Foreskin keratinocyte (primary cell): ENCODE measurements at places on chromosomes 12 and 14.
A peak's percentile ranks its signal among the peaks of the same experiment; 100 is the strongest.

DNA sequence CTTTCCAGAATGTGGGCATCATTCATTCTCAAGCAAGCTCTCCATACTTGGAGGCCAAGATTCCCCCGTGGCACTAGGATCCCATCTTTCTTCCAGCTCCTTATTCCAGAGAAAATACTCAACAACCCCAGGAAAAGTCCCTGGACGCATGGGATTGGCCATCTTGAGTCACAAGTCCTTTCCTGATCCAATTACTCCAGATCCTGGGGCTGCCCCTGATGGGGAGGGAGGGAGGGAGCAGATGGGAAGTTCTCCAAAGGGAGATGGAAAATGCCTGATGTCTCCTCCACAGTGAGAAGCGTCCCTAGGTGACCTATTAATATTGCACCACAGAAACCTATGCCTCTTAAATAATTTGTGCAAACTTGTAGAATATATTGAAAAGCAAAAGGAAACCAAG is 12.4 kb upstream of the KCNK13 start:
- no peak for DNase-seq

DNA sequence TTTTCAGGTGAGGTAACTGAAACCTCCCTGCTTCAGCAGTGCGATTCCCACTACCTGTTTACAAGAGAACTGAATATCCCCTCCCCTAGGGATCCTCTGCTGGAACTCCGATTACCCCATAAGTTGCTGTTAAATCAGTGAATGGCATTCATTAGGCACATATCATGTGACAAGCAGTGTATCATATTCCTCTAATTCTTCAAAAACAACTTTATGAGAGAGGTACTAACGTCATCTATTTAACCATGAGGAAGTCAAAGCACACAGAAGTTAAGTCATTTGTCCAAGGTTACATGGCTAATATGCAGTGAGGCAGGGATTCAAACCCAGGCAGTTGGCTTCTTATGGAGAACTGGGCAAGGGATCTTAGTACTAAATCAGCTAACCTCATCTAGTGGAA is 43.9 kb upstream of the PCED1B start:
- no peak for DNase-seq

DNA sequence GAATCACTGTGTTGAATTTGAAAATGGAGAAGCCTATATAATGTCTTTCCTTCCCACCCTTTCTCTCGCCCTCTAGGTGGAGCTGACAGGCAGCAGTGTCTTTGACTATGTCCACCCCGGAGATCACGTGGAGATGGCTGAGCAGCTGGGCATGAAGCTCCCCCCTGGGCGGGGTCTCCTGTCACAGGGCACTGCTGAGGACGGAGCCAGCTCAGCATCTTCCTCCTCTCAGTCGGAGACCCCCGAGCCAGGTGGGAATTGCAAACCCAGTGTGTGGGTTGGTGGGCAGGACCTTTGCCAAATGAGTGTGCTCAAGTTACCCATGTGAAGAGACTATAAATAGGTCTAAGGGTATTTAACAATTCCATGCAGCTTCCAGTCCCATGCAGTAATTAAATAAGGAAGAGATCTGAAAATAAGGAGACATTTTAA is 274.7 kb downstream of the EGLN3 start:
- DNase-seq = no peak

DNA sequence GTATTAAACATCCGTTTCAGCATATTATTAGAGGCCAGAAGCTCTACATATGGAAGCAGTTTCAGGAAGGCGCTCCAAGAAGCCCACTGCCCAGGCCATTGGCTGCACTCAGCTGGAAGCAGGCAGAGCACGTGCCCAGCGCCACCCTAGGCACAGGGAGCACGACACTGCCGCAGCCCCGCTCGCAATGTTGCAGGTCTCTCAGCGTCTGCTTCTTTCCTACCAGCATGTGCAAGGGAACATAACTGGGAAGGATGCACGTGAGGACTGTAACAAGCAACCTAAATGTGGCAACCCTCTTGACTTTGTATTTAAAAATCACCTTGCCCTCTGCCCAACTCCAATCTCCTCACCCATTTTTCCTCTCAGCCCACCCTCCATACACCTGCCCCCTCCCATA is 3.5 kb downstream of the TMEM132D start:
- no peak for DNase-seq

GRCh38 chr14:43356979-43357545 is 1150.0 kb downstream of the FSCB start:
- DNase-seq = no peak

DNA sequence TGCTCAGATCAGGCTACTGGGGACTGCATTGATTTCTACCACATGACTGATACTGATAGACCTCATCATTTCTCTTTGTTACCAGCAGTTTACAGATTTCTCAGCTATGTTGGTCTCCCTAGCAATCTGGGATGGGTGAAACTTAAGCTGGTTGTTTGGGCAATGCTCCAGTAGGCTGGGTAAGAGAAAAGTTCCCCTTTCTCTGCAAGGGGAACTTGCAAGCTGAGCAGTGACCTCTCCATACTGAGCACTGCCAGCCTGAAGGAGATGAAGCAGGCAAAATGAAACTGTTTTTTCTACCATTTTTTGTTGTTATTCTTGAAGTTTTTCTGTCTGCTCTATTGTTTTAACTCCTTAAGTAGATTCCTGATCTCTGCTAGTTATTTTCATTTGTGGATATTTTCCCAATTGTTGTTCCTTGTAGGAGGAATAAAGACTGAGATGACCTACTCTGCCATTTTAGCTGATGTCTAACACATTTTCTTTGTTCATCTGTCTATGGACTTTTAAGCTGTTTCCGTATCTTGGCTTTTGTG is 1.3 kb upstream of the OR4M1 start:
- DNase-seq = no peak

DNA sequence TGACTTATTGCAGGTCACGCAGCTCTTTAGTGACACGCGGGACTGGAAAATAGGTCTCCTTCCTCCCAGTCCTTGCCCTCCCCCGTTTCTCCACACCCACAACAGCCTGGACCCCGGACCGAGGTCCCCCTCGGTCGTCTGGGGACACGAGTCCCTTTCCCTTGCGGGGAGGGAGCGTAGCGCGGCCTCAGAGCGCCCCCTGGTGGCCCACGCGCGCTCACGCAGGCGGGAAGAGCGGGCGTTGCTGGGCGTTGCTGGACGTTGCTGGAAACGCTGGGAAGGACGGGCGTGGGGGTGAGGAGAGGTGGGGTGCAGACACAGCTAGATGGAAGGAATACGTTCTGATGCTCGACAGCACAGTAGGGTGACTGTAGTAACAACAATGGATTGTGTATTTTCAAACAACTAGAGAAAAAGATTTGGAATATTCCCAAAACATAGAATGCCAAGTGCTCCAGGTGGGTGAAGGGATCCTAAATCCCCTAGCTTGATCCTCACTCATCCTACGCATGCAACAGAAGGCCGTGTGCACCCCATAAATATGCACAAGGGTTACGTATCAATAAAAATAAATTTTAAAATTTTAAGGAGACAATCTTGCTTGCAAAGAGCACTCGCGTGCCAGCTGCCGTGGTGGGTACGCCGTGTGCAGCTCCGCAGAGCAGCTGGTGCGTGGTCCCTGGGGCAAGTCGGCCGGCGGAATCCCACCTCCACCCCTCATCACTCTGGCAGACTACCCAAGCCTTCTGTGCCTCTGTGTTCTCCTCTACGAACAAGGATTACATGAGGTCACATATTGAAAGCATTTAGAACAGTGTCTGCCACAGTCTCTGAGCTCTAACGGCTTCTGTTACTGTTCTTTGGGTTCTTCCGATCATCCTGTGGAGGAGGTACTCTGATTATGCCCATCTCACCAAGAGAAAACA is 87.4 kb downstream of the B4GALNT3 start:
- no peak for DNase-seq

DNA sequence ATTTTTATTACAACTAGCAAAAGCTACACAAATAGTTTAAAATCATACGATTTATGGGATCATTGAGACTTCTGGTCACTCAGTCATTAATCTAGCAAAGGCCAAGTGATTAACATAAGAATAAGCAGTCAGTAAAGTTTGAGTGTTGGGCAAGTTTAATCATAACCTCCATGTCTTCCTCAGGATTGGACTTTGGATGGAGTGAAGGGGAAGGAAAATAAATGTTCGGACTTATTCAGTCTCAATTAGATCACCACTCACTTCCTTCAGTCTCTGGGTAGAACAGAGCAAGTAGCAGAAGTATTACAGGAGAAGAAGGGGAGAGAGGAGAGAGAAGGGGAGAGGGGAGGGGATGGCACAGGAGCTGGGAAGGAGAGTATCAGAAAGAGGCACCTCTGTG is 31.4 kb downstream of the CPM start:
- DNase-seq = no peak

- no peak for DNase-seq
Measured at GRCh38 chr12:94997726-94998125, 5.8 kb downstream of the NDUFA12 start.

- DNase-seq = peak; percentile 97
Measured at GRCh38 chr14:70888681-70889175, 18.5 kb upstream of the PCNX1 start.

DNA sequence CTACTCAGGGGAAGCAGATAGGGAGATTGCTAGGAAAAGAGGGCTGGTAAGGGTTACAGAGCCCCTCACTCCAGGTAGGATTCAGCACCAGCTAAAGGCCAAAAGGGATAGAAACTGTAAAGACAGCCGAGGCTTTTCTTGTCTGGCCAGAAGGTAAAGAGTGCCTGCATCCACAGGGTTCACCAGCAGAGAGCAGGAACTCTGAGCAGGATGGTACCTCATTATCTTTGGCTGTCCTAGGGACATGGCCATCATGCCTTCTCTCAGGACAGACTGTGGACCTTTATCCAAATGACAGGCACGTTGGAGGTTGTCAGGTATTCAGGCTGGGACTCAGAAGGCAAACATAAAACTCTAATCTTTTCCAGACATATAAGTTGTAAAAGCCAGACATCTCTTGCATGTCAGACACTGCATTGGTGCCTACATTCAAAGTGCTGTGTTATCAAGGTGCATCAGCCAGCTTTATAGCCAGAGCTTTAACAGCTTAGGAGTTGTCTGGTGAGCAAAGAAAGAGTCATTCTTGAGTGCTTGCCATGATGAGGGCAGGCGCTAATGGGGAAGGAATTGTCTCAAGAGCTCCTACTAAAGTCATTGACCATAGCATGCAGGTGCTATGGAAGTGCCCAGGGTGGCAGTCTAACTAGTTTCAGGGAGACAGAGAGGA is 89.5 kb downstream of the PELI2 start:
- DNase-seq = no peak

- DNase-seq = no peak
Measured at GRCh38 chr12:124727264-124727800, 136.3 kb downstream of the SCARB1 start.

GRCh38 chr12:53726341-53726740 is 911 bp downstream of the CALCOCO1 start:
- DNase-seq = no peak

DNA sequence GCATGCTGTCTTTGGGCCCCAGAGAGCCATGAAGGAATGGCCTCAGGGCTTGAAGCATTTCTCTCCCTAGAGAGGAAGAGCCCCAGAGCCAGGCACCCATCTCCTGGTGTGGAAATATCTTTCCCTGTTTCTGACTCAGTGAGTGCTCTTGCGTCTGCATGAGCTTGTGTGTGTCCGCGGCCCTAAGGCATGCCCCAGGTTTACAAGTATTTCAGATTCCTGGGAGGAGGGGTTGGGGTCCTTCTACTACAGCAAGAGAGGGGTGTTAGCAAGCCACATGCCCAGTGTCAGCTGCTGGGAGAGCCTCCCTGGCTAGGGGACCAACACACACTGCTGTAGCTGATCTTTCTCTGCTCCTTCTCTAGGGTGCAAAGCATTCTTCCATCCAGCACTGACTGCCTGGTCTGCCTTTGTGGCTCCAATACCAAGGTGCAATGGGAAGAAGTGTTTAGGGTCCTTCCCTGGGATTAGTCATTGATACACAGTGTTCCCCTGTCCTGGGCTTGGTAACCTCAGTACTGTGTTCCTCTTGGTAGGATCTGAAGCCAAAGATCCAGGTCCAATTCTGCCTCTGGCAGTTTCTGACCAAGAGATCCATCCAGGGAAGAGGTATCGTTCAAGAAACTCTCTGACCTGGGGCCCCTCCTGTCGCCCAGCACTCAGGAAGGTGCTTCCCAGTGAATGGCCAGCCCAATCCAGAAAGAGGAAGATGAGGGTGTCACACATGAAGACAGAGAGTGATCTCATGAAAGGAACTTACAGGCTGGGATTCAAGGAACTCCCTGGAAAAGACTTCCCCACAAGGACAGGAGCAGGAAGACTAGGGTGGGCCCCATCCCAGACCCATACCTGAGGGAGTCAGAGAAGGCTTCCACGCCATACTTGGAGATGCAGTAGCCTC is 3.1 kb downstream of the RDH16 start:
- no peak for DNase-seq

DNA sequence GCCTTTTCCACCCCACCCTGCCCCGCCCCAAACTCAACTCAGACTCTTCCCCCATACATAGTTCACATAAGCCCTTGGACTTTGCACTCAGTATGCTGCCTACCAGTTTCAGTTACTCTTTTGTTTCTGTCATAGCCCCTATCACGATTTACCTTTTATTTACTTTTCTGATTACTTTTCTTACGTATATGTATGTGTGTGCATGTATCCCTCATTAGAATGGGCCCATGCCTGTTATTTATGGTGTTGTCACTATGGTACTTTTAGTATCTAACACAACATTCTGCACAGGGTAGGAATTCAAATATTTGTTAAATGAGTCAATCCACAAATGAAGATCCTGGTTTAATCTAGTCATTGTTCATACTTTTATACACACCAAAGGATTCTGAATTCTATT is 16.5 kb upstream of the LUM start:
- DNase-seq = peak; percentile 57

DNA sequence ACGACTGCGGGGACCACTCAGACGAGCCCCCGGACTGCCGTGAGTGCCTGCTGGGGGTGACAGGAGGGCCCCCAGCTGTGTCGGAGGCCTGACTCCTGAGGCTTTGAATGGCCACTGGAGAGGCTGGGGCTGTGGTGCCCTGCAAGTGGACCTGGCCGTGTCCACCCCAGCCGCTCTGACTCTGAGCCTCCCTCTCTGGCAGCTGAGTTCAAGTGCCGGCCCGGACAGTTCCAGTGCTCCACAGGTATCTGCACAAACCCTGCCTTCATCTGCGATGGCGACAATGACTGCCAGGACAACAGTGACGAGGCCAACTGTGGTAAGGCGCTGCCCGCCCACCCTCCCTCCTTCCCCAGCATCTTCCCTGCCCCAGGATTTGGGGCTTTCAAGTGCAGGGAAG is 16.1 kb upstream of the NXPH4 start:
- DNase-seq = no peak

- DNase-seq = no peak
Measured at GRCh38 chr12:131796754-131797587, 31.2 kb upstream of the MMP17 start.
